ENCODE measurements at places on chromosomes 1 and 21. TPM values are rescaled to one million over a fixed set of nuclear protein-coding genes. Genes with fewer than 3 reads are reported as not detected.

ATP1A2 gene
- total RNA-seq, result not detected

IVL gene
- not detected for total RNA-seq

CYP4A11 gene
- total RNA-seq, result not detected

ATP1A4 gene
- not detected for total RNA-seq

SLAMF1 gene
- total RNA-seq, result 101 TPM

MPC2 gene
- 70.2 TPM for total RNA-seq

AKNAD1 gene
- not detected for total RNA-seq

GABRD gene
- total RNA-seq, result not detected

CYP4Z1 gene
- total RNA-seq, result not detected

ZNF697 gene
- 0.41 TPM for total RNA-seq

AMY1C gene
- total RNA-seq, result not detected

IGSF21 gene
- total RNA-seq, result not detected

SGIP1 gene
- 0.07 TPM for total RNA-seq

RAB3B gene
- total RNA-seq, result 0.12 TPM

IQGAP3 gene
- total RNA-seq, result 10.6 TPM

AUNIP gene
- total RNA-seq, result 9.1 TPM

SSX2IP gene
- total RNA-seq, result 11.9 TPM

GPN2 gene
- total RNA-seq, result 19.8 TPM

TRIM46 gene
- 3.6 TPM for total RNA-seq

GRIK1 gene
- total RNA-seq, result not detected

RNF207 gene
- 4.1 TPM for total RNA-seq

UTP25 gene
- total RNA-seq, result 4.1 TPM

SELENBP1 gene
- total RNA-seq, result not detected

AKR7A3 gene
- total RNA-seq, result 0.19 TPM

FOXO6 gene
- 0.15 TPM for total RNA-seq

FCGR3B gene
- not detected for total RNA-seq

CLDN14 gene
- total RNA-seq, result not detected

AMIGO1 gene
- total RNA-seq, result 1.7 TPM

MPL gene
- total RNA-seq, result not detected

PDPN gene
- not detected for total RNA-seq

REG4 gene
- 1.0 TPM for total RNA-seq

CD164L2 gene
- not detected for total RNA-seq

LCE1D gene
- total RNA-seq, result not detected

UTS2 gene
- total RNA-seq, result not detected

FCRL1 gene
- not detected for total RNA-seq

CD5L gene
- total RNA-seq, result not detected

ACKR1 gene
- not detected for total RNA-seq

SOX13 gene
- 0.10 TPM for total RNA-seq

SYPL2 gene
- total RNA-seq, result 0.05 TPM

S100A7 gene
- not detected for total RNA-seq

CD34 gene
- total RNA-seq, result 0.02 TPM

HSD3B2 gene
- not detected for total RNA-seq

GJA4 gene
- 0.69 TPM for total RNA-seq

IFI44 gene
- 40.1 TPM for total RNA-seq

FALEC gene
- not detected for total RNA-seq

SMPDL3B gene
- 0.52 TPM for total RNA-seq

CNST gene
- total RNA-seq, result 22.1 TPM

HNRNPR gene
- 203 TPM for total RNA-seq
